Activated T-cell treated with anti-CD3 and anti-CD28 coated beads, Interleukin-2, amount 50 U/mL, for 72 hours (primary cell): ENCODE measurements at places on chromosomes 4 and X. TPM values are rescaled to one million over a fixed set of nuclear protein-coding genes. Genes with fewer than 3 reads are reported as not detected.

DNA sequence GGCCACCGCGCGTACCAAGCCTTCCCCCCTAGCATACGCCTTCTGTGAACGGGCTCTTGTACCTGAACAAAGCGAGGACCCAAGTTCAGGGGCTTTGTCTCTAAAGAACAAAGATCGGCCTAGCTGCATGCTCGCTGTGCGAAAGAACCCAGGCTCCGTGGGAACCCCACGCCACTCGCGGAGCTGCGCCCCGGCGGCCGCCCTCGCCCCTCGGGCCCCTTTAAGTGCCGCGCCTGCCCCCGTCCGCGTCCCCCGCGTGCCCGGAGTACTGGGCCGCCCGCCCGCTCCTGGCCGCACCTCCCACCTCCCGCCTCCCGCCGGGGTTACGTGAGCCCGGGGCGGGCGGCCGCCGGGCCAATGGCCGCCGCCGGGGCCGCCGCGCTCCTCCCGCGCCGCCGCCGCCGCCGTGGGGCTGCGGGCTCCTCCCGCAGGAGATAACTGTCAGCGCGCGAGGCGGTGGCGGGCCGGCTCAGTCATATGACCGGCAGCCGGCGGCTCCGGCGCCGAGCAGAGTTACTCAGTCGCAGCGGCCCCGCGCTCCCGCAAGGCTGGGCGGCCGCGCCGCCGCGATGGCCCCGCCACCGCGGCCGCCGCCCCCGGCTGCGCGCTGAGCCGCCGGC is at the start of gene FNIP2:
Gene FNIP2, plus strand, starts transcription at position 472 of the 620 bp plus-strand sequence. CDS start 187 bp downstream, outside the sequence.
- H3K4me3 ChIP-seq, result peak within 1 kb of the TSS; percentile 100
- peak; percentile 79 for DNase-seq
- H3K36me3 ChIP-seq, result peaks cover 3% of the 10 kb centered on the region
- no peaks in the 10 kb centered on the region for H3K27me3 ChIP-seq

DNA sequence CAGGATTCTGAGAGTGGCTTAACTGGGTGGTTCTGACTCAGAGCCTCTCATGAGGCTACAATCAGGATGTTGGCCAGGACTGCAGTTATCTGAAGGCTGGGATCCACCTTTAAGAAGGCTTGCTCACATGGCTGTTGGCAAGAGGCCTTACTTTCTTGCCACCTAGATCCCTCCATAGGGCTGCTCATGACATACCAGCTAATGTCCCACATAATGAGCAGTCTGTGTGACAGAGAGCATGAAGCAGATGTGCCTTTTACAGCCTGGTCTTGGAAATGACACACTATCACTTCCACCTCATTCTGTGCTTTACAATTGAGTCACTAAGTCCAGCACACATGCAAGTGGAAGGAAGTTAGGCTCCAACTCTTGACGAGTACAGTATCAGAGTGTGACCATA is 4.3 kb upstream of the RBM3 start:
- peak; percentile 42 for DNase-seq
- H3K4me1 ChIP-seq, result peaks cover 21% of the 10 kb centered on the region
- no peak overlapping the region for H3K4me3 ChIP-seq

DNA sequence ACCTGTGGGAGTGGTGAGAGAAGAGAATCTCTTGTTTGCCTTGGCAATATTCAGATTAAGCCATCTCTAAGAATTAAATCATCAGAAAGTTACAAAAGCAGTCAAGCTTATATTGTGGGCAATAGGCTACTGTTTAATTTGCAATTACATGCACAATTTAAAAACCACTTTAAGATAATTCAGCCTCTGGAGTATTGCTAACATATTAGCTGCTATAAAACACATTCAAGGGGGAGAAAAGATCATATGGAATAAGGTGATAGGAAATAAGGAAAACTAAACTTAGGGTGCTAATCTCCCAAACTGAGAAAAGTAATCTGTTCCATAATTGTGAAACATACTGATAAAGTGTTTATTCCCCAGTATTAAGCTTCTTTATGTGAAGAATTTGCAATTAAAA is 103.9 kb downstream of the ARAP2 start:
- no peak overlapping the region for H3K4me3 ChIP-seq
- no peak for DNase-seq
- H3K27me3 ChIP-seq, result no peaks in the 10 kb centered on the region
- H3K4me1 ChIP-seq, result no peaks in the 10 kb centered on the region
- H3K27ac ChIP-seq, result no peak overlapping the region

GRCh38 chr4:81523672-81524327 is 52.1 kb upstream of the RASGEF1B start:
- peaks cover 6% of the 10 kb centered on the region for H3K27me3 ChIP-seq
- no peaks in the 10 kb centered on the region for H3K4me1 ChIP-seq
- H3K36me3 ChIP-seq, result no peaks in the 10 kb centered on the region

- DNase-seq, result no peak
- peaks cover 4% of the 10 kb centered on the region for H3K27me3 ChIP-seq
- H3K4me1 ChIP-seq, result no peaks in the 10 kb centered on the region
- no peak overlapping the region for H3K4me3 ChIP-seq
- no peak overlapping the region for H3K27ac ChIP-seq
- H3K36me3 ChIP-seq, result no peaks in the 10 kb centered on the region
Observed at GRCh38 chrX:652341-652741, 21.8 kb downstream of the SHOX start.

GRCh38 chr4:140046016-140046415 is 108.0 kb downstream of the MAML3 start:
- H3K27me3 ChIP-seq, result peaks cover 12% of the 10 kb centered on the region
- H3K4me3 ChIP-seq, result no peak overlapping the region
- H3K36me3 ChIP-seq, result no peaks in the 10 kb centered on the region
- H3K27ac ChIP-seq, result no peak overlapping the region

DNA sequence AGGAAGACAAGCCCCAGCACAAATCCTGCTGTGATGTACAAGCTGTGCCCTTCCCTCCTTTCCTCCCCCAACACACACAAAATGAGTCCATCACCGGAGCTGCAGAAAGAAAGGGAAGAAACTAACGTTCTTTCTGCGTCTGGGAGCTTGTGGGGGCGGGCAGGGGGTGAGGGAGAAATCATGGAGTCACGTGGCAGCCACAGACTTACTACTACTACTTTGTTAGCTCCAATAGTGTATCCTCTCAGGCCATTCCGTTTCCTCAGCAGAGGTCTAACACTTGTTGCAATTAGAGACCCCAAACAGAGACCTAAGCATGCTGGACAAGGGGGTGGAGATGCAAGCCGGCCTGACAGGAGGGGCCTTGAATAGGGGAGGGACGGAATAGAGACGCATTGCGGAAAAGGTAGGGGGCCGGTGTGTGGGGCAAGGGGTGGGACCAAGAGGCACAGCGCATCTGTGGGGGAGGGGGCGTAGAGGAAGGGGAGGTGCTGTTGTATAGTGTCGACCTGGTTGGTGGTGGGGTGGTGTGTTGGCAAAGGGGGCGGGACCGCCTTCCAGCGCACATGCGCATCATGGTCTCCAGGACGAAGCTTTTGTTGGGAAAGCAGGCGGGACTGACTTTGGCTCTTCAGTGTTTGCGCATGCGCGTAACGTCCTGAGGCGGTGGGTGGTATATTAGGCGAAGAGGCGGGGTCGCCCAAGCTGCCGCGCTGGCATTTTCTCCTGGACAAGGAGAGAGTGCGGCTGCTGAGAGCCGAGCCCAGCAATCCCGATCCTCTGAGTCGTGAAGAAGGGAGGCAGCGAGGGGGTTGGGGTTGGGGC is at the start of gene MAGED1:
Gene MAGED1, plus strand, starts transcription at position 703 of the 825 bp plus-strand sequence. CDS start 682 bp downstream, outside the sequence.
- H3K27me3 ChIP-seq, result peaks cover 4% of the 10 kb centered on the region
- H3K36me3 ChIP-seq, result peaks cover 2% of the 10 kb centered on the region
- H3K4me1 ChIP-seq, result peaks cover 16% of the 10 kb centered on the region

- no peaks in the 10 kb centered on the region for H3K27me3 ChIP-seq
- H3K36me3 ChIP-seq, result no peaks in the 10 kb centered on the region
- no peak overlapping the region for H3K4me3 ChIP-seq
Observed at GRCh38 chr4:168667921-168668320, 171.1 kb downstream of the PALLD start.

- no peaks in the 10 kb centered on the region for H3K4me1 ChIP-seq
- no peaks in the 10 kb centered on the region for H3K36me3 ChIP-seq
- H3K27ac ChIP-seq, result no peak overlapping the region
Observed at GRCh38 chrX:125236955-125237354, 82.7 kb upstream of the TEX13C start.

- DNase-seq, result no peak
- H3K36me3 ChIP-seq, result no peaks in the 10 kb centered on the region
- H3K27me3 ChIP-seq, result no peaks in the 10 kb centered on the region
- H3K4me1 ChIP-seq, result no peaks in the 10 kb centered on the region
- no peak overlapping the region for H3K27ac ChIP-seq
- H3K4me3 ChIP-seq, result no peak overlapping the region
Observed at GRCh38 chr4:134645778-134646177, 444.2 kb upstream of the PABPC4L start.

Gene AFM
- total RNA-seq, result not detected

Gene USP17L22
- not detected for total RNA-seq

Gene LAP3
- 72.5 TPM for total RNA-seq

Gene UGT2B11
- not detected for total RNA-seq

Gene KDR
- total RNA-seq, result not detected

Gene LRIT3
- 0.09 TPM for total RNA-seq
